Bronchial epithelial cell (primary cell): ENCODE measurements at places on chromosomes 2 and 18. TPM values are rescaled to one million over a fixed set of nuclear protein-coding genes. Genes with fewer than 3 reads are reported as not detected.

INPP1 gene
- 7.9 and 11.3 TPM in 2 replicates for total RNA-seq

SIX2 gene
- total RNA-seq = 3.7 and 4.2 TPM in 2 replicates

MOGAT1 gene
- not detected in 2 replicates for total RNA-seq

MDH1B gene
- total RNA-seq = 0.26 TPM in 1 of 2 replicates, not detected in the other

CD226 gene
- total RNA-seq = 0.53 and 0.64 TPM in 2 replicates

ALK gene
- total RNA-seq = not detected in 2 replicates

PPP1R1C gene
- 2.1 and 2.7 TPM in 2 replicates for total RNA-seq

ACMSD gene
- not detected in 2 replicates for total RNA-seq

CYS1 gene
- 0.26 TPM in 2 replicates for total RNA-seq

SLC40A1 gene
- total RNA-seq = 1.0 and 1.1 TPM in 2 replicates

STPG4 gene
- under 0.01 and 0.51 TPM in 2 replicates for total RNA-seq

HOXD12 gene
- not detected in 2 replicates for total RNA-seq

SOX11 gene
- not detected in 2 replicates for total RNA-seq

NRBP1 gene
- 93.7 and 125 TPM in 2 replicates for total RNA-seq

CRYGD gene
- not detected in 2 replicates for total RNA-seq

ANKRD53 gene
- not detected in 2 replicates for total RNA-seq

RSAD2 gene
- 0.51 and 0.53 TPM in 2 replicates for total RNA-seq

ZSWIM2 gene
- total RNA-seq = not detected in 2 replicates

IL36A gene
- total RNA-seq = 6.3 and 11.5 TPM in 2 replicates

SERPINB7 gene
- 25.0 and 46.6 TPM in 2 replicates for total RNA-seq

ADAM17 gene
- total RNA-seq = 91.1 and 123 TPM in 2 replicates

SPR gene
- total RNA-seq = 12.2 and 14.0 TPM in 2 replicates

DTNB gene
- total RNA-seq = 8.4 and 11.6 TPM in 2 replicates

DOK6 gene
- not detected in 2 replicates for total RNA-seq

PDE6D gene
- total RNA-seq = 7.6 and 8.7 TPM in 2 replicates

TYMS gene
- 3.1 and 5.5 TPM in 2 replicates for total RNA-seq

PDCL3 gene
- total RNA-seq = 25.3 and 40.7 TPM in 2 replicates

EVX2 gene
- total RNA-seq = not detected in 2 replicates

CNDP2 gene
- 59.5 and 67.4 TPM in 2 replicates for total RNA-seq

SPP2 gene
- total RNA-seq = not detected in 2 replicates

ATG16L1 gene
- total RNA-seq = 33.2 and 36.6 TPM in 2 replicates

OSBPL1A gene
- 22.6 and 23.8 TPM in 2 replicates for total RNA-seq

PCARE gene
- total RNA-seq = not detected in 2 replicates

ACKR3 gene
- total RNA-seq = 17.9 and 22.0 TPM in 2 replicates

ALPG gene
- total RNA-seq = not detected in 2 replicates

TXNDC2 gene
- under 0.01 TPM in 1 of 2 replicates, not detected in the other for total RNA-seq

UPP2 gene
- total RNA-seq = not detected in 2 replicates

AMER3 gene
- under 0.01 TPM in 1 of 2 replicates, not detected in the other for total RNA-seq

FSHR gene
- total RNA-seq = not detected in 2 replicates

FLACC1 gene
- 0.13 and 0.26 TPM in 2 replicates for total RNA-seq

MARCO gene
- 0.13 TPM in 1 of 2 replicates, not detected in the other for total RNA-seq

SIX3 gene
- not detected in 2 replicates for total RNA-seq

TANC1 gene
- total RNA-seq = 29.5 and 34.1 TPM in 2 replicates

KIF1A gene
- not detected in 2 replicates for total RNA-seq

NOP58 gene
- 59.3 and 79.5 TPM in 2 replicates for total RNA-seq

PLA2R1 gene
- total RNA-seq = 2.1 and 4.5 TPM in 2 replicates

MC4R gene
- total RNA-seq = under 0.01 TPM in 1 of 2 replicates, not detected in the other

SERPINB12 gene
- total RNA-seq = 0.53 and 1.4 TPM in 2 replicates

LINC00305 gene
- total RNA-seq = not detected in 2 replicates

IGFBP5 gene
- 0.51 and 9.2 TPM in 2 replicates for total RNA-seq

MAPK4 gene
- total RNA-seq = under 0.01 TPM in 1 of 2 replicates, not detected in the other

FBXO36 gene
- 3.4 and 4.2 TPM in 2 replicates for total RNA-seq

RAB6D gene
- not detected in 2 replicates for total RNA-seq

CFAP221 gene
- total RNA-seq = 0.26 TPM in 1 of 2 replicates, not detected in the other

ANKRD30BL gene
- not detected in 2 replicates for total RNA-seq

MORN2 gene
- 3.9 and 10.4 TPM in 2 replicates for total RNA-seq

ALPI gene
- not detected in 2 replicates for total RNA-seq

LHCGR gene
- total RNA-seq = not detected in 2 replicates

TEX44 gene
- not detected in 2 replicates for total RNA-seq

C18orf54 gene
- total RNA-seq = 1.1 and 2.0 TPM in 2 replicates
